NCI-H1930 (cell line): ENCODE measurements at places on chromosomes 7 and 10.

GRCh38 chr10:72875250-72876055 is 18.1 kb upstream of the OIT3 start:
- no peak for DNase-seq

- no peak for DNase-seq
Observed at GRCh38 chr7:966291-967069, 8.9 kb downstream of the COX19 start.

DNA sequence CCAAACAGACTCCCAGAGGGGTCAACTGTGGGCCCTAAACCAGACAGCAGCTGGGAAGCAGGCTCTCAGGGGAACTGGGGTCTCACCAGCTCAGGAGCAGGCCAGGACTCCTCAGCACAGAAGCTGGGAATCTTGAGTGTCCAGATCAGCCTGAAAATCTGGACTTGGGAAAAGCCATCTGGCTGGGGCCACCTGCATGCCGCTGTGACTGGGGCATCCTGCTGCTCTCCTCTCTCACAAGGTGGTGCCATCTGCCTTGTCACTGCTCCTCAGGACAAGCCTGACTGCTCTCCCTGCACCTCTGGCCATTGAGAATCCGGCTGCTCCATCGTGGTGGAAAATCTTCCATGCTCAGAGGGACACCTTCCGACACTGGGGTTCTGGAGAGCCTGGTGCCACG is 141.4 kb downstream of the PLPP4 start:
- no peak for DNase-seq

- DNase-seq: no peak
Observed at GRCh38 chr10:60200012-60200681, 189.5 kb downstream of the ANK3 start.

GRCh38 chr7:91427051-91427450 is 162.8 kb downstream of the FZD1 start:
- DNase-seq: no peak
